Myocyte (in vitro differentiated cells): ENCODE measurements at places on chromosomes 2 and 18.
A peak's percentile ranks its signal among the peaks of the same experiment; 100 is the strongest.

- DNase-seq: no peak
These were observed 12.9 kb upstream of the UGT1A1 start for GRCh38 chr2:233747283-233747544.

DNA sequence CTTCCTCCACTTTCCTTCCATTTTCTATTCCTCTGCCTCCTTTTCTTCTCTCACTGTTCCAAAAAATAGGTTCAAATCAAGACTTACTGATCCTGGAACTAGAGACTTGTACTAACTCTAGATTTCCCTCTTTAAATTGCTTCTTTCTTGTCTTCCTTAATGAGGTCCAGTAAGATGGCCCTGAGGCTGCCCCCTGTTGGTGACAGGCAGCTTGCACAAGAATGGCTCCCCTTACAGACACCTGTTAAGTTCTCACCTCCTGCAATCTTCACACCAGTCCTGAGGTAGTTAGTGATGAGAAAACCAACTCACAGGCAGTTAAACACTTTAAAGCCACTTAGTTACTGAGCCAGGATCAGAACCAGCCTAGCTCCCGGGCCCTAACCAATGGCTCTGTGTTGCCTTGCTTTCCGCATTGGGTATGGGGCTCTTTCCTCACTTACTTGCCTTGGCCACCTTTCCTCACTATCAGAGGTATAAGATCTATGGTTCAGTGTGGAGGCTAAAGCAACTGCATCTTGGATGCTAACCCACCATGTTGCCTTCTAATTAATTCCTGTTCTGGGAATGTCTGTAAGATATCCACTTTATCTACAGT, 130.6 kb downstream of the AKAIN1 start:
- no peak for DNase-seq

GRCh38 chr2:94978917-94979316, 46.6 kb upstream of the MAL start:
- DNase-seq: no peak

DNA sequence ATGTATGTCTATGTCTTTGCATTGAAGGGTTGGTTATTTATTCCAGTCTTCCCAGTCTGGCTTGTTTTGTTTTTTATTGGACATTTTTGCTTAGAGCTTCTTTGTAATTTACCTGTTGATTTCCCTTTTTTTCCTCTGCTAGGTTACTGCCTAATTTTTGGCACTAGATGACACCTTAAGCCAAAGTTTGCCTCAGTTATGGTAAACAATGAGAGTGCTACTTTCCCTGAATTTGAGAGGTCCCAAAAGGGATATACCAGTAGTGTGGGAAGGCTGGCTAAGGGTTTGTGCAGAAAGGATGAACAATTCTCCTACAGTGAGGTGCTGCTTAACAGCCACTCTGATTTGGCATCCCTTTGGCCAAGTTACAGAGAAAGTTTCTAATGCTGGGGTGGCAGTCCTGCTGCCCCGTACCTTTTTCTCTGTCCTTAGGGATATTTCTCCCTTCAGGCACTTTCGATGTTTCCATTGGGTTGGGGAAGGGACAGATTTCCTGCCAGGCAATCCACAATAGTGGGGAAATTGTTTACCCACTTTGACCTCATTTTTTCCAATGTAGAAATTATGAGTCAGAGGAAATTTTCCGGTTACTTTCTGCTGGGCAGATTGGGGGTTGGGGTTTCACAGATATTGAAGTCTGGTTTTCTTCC, 354.9 kb downstream of the PTPRM start:
- peak; percentile 18 for DNase-seq

DNA sequence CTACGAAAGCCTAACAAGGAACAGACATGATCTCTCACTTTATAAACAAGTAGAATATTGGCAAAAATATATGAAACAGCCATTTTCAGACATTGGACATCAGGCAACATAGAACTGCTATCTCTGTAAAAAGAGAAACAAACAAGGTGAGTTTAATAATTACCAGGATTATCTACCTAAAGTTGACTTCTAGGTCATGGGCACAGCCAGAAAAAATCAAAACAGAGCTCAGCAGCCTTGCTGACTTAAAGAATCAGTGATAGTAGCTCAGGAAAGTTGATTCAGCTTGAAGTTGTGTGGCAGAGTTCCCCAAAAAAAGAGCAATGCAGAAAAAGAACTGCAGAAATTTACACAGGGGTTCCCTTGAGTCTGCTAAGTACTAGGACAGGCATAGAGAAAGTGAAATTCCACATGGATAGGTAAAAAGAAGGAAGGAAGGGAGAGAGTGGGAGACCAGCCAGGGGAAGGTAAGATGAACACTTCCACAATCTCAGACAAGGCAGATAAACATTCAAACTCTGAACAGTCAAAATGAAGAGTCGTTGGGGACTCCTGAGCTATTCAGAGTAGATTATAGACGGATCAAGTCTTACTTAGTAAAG, 102.0 kb downstream of the EXOC6B start:
- DNase-seq: no peak

- peak; percentile 14 for DNase-seq
These were observed 95.6 kb upstream of the PDE1A start for GRCh38 chr2:182522405-182522896.

- DNase-seq: peak; percentile 59
These were observed 106.4 kb downstream of the POLE4 start for GRCh38 chr2:75064691-75065396.

GRCh38 chr2:108637304-108637669, 82.0 kb upstream of the RANBP2 start:
- peak; percentile 91 for DNase-seq

GRCh38 chr2:74513605-74514367, 464 bp upstream of the TLX2 start:
- no peak for DNase-seq

DNA sequence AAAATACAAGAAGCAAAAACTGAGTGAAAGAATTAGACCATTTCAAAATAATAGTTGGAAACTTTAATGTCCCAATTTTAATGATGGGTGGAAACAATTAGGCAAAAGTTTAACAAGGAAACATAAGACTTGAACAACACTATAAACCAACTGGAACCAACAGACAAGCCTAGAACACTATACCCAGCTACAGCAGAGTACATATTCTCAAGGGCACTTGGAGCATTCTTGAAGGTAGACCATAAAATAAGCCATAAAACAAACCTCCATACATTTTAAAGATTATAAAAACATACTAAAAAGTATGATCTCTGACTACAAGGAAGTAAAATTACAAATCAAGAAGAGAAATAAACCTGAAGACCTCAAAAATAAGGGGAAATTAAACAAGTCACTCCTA, 616.7 kb downstream of the SUCLG1 start:
- DNase-seq: no peak

- DNase-seq: no peak
These were observed 20.1 kb downstream of the INPP5D start for GRCh38 chr2:233079953-233080835.

DNA sequence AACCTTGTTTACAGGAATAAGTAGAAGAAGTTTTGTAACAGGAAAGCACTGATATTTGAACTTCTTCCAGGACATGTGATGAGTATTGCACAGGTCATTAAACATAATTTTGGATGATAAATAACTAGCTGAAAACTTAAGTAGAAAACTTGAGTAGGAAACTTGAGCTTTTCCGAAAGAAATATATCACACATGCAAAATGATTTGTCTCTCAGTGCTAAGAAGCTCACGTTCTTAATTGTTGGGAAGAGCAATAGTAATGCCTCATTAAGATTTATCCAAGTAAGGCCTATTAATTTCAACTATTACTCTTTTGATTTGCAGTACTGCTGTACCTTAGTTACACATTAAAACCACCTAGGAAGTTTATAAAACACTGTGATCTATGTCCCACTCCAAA, 1921.9 kb upstream of the LRRTM1 start:
- no peak for DNase-seq

GRCh38 chr2:3656762-3657721, 958 bp upstream of the ALLC start:
- peak; percentile 33 for DNase-seq

DNA sequence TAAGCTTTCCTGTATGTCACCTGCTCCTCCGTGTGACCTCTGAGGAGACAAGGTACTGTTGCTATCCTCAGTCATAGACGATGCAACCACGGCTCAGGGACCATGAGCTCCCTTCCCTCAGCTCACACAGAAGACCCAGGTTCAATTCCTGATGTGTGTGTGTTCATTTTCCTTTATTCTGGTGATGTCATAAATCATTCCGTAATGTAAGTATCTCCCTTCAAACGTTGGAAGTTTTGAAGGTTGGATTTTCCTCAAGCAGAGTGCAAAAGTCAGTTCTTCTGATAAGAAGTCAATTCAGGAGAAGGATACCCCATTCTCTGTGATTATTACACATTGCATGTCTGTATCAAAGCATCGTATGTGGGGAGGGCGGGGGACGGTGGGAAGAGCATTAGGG, 118.9 kb upstream of the FAM136A start:
- DNase-seq: no peak

DNA sequence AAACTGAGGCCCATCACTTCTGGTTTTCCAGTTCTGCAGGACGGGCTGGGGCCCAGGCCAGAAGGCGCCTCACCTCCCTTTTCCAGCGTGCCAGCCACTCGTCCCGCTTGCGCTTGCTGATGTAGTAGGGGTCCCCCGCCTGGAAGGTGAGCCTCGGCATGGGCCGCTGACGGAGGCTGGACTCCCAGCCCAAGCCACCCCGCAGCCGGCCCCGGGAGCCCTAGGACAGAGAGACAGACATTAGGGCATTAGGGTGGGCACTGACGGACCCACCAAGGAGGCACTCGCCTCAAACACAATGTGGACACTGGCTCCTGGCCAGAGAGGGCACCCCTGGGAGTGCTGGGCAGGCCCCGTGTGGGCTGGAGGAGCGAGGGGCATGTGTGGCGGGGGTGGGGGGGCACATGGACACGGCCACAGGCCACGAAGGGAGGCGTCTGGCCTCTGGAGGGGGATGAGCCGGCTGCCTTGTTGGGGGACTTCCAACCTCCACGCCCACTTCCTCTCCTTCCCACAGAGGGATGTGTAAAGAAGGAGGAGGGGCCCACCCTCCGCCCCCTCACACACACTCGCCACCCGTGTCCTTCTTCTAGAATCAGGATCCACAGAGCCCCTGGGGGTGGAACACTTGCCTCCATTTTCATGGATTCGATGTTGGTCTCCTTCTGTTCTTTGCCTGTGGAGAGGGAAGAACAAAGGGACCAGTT, 66.7 kb downstream of the DNMT3A start:
- peak; percentile 33 for DNase-seq

- peak; percentile 15 for DNase-seq
These were observed 13.5 kb upstream of the ATP5MC3 start for GRCh38 chr2:175195012-175195411.

DNA sequence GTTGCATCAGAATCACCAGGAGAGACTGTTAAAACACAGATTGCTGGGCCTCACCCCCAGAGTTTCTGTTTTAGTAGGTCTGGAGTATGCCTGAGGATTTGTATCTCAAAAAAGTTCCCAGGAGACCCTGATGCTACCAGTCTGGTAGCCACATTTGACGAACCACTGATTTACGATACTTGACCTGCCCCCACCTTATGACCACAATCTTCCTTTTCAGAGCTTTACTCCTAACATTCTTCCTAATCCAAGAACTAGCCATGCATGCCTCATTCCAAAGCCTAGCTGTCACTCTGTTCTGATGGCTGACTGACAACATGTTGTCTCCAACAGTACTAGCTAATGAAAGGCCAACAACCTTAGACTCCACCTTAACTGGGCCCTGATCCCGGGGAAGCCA, 191.4 kb downstream of the MBD2 start:
- no peak for DNase-seq

GRCh38 chr2:112136096-112136495, 2.1 kb upstream of the FBLN7 start:
- DNase-seq: no peak

- DNase-seq: no peak
These were observed 211.1 kb downstream of the PTPRM start for GRCh38 chr18:7778181-7778580.

DNA sequence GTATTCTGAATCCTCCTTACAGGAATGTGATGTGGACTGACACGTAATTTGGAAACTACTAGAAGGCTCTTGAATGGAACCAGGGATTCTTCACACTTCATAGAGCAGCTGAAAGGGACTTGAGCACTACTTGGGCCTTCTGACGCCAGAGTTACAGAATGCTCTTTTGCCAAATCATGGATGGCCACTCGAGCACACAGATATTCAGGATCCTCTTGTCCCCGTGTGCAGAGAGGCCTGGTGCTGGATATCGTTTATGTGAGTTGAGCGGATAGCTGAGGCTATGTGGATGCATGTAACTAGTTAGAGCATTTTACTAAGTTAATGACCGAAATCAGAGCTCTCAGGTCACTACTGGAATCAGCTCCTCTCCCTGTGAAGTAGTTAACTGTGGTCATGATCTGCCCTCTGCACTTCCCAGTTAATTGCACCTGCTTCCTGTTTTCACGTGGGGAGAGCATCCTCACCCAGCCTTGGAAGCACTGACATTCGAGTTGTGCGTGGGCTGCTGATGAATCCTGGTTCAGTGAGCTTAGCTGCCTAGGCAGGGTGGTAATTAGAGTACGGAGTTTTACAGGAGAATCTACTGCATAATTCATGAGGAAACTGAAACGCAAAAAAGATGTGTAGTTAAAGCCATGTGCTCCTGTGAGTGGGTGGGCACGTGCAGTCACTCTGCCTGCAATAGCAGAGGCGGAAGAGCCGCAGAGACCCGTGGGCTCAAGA, 5.2 kb upstream of the TPO start:
- DNase-seq: no peak

- no peak for DNase-seq
These were observed 101.8 kb upstream of the MYO3B start for GRCh38 chr2:170076189-170076588.

DNA sequence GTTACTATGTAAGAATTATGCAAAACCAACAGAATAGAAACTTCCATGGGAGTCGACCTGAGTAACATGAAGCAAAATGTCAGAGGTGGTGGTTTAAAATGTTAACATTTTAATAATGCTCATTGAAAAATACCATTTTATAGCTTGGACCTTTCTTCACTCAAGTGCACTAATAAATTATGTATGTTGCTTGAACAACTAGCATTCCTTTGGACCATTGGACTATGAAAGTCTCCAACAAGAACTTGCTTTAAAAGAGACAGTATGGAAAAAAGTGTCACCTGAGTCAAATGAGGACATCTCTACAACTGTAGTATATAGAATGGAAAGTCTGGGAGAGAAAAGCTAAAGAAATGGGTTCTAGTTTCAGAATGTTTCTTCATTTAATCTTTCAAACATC, 51.9 kb downstream of the GLS start:
- no peak for DNase-seq

DNA sequence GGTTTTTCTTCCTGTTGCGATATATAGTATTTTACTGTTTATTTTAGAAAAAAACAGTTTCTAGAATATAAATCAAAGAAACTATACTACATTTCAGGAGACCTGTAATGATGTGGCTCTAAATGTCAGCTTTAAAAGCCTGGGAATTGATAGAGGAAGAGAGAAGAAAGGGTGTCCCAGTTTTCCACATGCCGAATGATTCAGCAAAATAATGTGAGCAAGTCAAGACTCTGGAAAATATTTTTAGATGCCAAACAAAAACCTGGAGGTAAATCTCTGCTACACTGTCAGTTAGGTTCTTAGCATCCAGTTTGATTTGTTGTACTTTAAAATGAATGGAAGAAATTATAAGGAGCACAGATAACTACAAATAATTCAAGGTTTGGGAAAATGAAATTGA, 67.1 kb upstream of the DSG1 start:
- DNase-seq: no peak
